Body of pancreas (tissue), 4 donors: ENCODE measurements at places on chromosomes 4 and X. TPM values are rescaled to one million over a fixed set of nuclear protein-coding genes. Genes with fewer than 3 reads are reported as not detected.
A peak's percentile ranks its signal among the peaks of the same experiment; 100 is the strongest.

The S100P gene
- total RNA-seq, result 1.0 TPM

The BTK gene
- 2.6 TPM for total RNA-seq

The USP17L30 gene
- total RNA-seq, result not detected

The SYNPO2 gene
- total RNA-seq, result 19.5 TPM

The TEX11 gene
- total RNA-seq, result 0.26 TPM

The SOWAHB gene
- total RNA-seq, result 4.2 TPM

The CTAG1A gene
- total RNA-seq, result not detected

DNA sequence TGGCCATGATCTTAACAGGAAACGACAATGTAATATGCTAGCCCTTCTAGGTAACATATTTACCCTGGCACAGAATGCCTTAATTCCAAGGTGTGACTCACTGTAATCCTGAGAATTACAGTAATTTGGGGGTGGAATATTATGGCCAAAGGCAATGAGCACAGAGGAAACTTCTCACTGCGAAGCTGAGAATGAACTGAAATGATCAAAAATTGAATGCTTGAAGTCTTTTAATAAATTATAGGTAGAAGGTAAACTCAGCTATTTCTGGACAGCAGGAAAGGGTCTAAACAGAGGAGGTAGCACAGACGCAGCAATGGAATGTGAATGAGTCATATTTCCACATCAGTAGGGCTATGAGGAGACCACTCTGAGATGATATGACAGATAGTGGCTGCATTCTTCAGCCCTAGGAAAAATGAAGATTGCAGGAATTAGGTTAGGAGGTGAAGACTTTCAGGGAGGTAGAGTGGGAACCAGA lies 312.6 kb downstream of the PACRGL start:
- DNase-seq, result no peak

DNA sequence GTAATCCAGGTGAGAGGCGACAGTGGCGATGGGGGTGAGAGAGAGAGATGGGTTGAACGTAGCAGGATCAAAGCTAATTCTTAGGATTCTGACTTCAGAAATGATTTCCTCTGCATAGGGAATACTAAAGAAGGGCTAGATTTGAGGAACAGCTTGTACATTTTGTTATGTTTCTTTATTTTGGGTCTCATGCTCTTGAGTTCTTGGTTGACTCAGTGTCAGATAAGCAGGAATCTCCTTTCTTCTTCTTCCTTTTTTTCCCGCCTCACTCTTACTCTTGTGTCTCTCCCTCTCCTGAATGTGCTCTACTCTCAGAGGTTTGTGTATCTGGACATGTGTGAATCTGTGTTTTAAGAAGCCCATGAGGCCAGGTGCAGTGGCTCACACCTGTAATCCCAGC lies 36.4 kb downstream of the FAM193A start:
- no peak for DNase-seq

DNA sequence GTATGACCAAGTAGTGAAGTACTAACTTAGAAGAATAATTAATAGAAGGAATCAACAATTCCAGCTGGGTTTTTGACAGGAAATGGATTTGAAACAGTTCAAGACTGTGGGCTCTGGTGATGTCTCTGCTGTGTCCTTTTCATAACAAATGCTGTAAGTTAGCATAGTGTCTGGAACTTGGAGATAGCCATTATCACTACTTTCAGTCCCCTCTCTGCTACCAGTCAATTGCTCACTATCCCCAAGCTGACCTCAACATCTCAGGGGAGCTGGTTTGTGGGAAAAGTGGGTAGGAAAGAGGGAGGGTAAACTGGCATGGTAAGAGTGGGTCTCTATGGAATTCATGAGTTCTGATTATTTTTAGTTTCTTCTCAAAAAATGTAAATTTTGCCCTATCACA lies 231.4 kb upstream of the MID1 start:
- no peak for DNase-seq

DNA sequence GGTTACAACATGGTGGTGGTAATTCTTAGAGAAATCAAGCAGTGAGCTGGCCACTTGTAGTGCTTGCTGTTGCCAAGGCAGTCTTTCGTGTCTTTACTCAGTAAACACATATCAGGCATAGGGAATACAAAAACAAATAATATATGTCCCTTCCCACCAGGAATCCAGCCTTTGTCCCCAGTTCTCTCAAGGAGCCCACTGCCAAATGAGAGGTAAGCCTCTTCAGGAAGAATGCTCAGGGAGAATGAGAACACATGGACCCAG lies 421 bp upstream of the PLAC1 start:
- no peak for DNase-seq

DNA sequence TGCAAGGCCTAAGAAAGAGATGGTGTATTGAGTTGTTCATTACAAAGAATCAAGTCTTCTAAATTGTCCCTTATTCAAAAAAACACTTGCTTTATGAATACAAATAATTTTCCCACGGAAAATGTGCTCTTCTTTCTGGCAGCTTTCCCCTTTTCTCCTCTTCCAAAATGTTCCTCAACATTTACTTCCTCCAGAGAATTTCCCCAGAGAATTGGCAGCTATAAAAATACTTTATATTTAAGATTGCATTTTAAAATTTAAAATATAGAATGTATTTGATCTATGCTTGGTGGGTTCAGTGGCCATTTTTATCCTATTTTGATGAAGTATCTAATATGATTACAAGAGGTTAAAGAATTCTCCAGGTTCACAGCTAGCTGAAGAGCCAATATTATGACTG lies 521.0 kb downstream of the IQCM start:
- no peak for DNase-seq

GRCh38 chr4:183304067-183304466 lies 16.0 kb downstream of the CLDN22 start:
- no peak for DNase-seq

GRCh38 chrX:150038986-150039599 lies 100.8 kb upstream of the EOLA2 start:
- DNase-seq, result no peak

DNA sequence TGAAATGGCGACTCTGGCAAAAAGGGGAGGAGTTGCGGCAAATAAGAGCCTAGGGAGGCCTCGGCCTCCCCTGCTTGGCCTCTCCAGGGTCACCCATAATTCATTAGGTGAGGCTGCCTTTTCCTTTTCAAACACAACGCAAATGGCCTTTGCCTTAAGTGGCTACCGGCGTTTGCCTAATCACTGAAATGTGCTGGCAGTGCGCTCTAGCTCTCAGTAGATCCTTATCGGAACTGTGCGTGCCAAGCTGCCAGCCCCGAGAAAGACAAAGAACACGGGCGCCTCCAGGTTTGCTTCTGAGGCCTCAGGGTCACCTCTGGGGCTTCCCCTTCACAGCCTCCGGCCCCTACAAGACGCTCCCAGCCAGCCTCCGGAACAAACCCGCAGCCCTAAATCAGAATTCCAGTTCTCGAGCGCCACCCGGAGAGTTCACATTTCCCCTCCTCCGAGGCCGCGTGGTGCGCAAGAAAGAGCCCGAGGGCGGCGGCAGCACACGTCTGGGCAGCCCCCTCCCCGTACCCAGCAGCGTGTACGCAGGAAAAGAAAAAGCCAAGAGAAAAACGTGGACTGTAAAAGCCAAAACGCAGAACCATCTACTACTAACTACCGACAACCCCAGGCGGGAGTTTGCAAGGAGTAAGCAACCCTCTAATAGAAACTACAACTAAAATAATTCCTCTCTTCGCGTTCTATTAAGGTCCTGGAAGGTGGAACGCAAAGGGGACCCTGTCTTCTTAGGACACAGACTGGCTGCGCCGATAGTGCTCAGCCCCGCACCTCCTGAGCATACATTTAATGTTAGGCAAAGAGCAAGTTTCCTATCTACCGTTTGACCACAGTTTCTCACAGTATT lies 76.5 kb upstream of the BCOR start:
- DNase-seq, result peak; percentile 65

DNA sequence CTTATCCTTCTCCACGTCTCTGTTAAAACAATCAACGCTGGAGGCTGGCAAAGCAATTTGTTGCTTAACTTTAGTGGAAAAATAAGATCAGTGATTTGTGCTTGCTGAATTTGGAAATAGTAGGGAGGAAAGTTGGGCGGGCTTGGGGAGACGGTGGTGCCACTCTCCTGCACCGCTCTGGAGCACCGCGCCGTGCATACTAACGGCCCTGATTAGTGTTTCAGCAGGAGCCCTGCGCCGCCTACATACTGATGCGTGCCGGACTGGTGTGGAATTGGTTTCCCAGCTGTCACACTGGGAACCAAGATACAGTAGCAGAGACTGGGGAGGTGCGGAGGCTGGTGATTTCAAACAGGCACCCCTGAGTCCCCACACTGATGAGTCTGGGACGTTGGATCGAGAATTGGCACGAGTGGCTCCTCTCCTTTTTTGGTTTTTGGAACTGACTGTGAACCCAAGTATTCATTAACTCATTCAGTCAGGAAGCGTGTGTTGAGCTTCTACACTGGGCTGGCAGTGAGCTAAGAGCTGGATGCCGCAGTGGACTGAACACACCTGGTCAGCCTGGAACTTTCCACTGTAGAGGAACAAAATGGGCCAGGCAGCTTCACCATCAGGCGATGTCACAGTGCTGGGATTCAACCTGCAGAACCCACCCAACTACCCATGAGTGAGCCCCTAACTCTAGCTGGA lies 29.0 kb upstream of the PSAPL1 start:
- no peak for DNase-seq

DNA sequence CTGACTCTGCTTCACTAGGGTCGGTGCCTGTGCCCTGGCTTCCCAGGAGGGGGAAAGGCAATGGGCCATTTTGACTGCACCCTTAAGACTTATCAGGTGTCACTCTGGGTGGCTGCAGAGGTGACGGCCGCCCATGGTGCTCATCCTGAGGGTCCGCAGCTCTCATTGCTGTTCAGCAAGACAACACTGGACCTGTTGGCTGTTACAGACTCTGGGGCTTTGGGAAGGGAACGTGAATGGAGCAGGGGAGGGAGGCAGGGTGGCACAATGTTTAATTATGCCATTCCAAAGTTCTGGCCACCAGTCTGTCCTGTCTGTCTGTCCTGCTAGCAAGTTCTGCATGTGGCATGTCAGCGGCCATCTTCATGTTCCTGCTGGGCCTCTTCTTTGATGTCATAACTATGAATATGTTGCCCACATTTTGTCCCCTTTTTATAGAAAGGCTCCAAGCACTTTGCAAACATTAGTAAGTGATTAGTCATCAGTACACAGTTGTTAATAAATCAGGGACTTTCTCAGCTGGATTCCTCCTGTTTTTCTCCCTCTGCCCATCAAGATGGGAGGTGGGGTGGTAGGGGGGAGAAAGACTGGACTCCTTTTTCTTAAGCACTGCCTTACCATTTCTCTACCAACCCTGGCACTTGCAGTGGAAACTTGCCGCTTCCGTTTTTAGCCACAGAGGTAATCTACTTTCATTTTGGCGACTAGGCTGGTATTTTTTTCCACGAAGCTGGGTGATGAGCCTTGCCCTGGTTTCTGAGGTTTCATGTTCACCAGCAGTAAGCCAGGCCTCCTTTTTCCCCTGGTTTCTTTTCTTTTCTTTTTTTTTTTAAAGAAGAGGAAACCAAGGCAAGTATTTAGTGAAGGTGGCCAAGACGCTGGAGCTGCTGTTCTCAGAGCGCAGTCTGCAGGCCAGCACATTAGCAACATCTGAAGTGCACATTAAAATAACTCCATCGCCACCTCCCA lies 88.6 kb upstream of the TRIM2 start:
- peak; percentile 26 for DNase-seq

GRCh38 chrX:40143987-40144386 lies 46.2 kb upstream of the BCOR start:
- DNase-seq, result no peak

DNA sequence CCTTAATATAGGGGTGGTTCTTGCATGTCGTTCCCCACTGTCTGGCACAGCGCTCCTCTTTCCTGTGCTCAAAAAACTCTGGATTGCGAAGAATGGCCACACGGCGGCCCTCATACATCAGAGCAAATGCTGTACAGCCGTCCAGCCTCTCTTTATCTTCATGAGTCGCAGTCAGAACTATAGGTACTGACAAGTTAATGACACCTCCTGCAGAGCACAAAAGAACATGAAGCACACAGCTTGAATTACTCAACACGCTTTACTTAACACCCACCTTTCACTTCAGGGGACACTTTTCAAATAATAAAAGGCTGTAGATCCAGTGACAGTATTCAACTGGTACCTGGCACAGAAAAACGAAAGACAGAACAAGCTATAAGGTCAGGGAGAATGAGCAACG lies 65.3 kb downstream of the PAPSS1 start:
- DNase-seq, result no peak

DNA sequence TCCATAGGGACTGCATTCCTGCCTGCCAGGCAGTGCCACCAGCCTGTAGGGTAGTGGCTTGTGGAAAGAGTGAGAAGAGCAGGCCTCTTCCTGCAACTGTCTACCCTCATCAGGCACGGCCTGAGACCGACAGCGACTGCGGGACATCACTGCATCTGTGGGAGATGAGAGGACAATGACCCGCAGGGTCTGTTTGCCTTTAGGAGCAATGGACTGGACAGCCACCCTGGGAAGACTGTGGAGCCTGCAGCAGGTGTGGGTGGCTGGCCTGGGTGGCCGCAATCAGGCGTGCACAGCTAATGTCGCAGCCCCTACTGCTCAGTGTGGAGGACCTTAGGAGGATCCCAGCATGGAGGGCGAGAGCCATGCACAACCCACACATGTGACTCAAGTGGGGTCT lies 227.9 kb downstream of the PTTG2 start:
- DNase-seq, result no peak

DNA sequence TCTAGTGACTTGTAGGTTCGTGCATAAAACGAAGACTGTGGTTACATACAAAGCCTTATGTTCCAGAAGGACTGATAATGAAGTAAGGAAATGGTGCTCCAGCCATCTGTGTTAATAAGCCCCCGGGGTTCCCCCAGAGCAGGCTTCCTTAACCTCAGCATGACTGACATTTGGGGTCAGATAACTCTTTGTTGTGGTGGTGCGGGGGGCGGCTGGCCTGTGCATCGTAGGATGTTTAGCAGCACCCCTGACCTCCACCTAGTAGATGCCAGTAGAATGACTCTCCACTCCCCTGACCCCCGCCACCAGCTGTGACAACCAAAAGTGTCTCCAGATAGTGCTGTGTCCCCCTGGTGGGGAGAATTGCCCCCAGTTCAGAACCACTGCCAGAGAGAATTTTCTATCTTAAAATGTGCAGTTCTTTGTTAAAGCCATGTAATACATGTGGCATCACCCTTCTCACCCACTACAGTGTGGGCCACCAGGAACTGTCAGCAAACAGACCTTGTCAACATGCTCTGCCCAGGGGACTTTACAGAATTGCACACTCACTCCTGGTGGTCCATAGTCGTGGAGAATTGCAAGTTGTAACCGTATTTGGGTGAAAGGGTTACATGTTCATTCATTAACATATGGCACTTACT lies 7.5 kb downstream of the SH3KBP1 start:
- no peak for DNase-seq

GRCh38 chr4:166594326-166594946 lies 639.9 kb downstream of the SPOCK3 start:
- DNase-seq, result peak; percentile 63
